ENCODE measurements at places on chromosomes 16 and 17.

DNA sequence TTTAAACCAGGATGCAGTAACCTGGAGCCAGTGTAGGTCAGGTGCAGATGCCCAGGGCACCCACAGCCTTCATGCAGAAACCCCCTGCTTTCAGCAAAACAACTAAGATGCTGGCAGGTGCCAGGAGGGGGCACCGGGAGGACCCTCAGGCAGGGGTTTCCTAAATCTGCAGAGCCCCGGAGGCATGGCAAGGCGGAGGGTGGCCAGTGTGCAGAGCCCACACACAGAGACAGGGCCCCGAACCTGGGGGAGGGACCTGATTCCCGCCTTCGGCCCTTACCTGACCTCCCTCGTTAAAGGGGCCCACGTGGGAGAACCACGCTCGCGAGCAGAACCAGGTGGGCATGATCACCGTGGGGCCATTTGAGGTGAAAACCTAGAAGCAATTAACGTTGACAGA is 114.0 kb upstream of the METRNL start:
- DNase-seq = no peak

DNA sequence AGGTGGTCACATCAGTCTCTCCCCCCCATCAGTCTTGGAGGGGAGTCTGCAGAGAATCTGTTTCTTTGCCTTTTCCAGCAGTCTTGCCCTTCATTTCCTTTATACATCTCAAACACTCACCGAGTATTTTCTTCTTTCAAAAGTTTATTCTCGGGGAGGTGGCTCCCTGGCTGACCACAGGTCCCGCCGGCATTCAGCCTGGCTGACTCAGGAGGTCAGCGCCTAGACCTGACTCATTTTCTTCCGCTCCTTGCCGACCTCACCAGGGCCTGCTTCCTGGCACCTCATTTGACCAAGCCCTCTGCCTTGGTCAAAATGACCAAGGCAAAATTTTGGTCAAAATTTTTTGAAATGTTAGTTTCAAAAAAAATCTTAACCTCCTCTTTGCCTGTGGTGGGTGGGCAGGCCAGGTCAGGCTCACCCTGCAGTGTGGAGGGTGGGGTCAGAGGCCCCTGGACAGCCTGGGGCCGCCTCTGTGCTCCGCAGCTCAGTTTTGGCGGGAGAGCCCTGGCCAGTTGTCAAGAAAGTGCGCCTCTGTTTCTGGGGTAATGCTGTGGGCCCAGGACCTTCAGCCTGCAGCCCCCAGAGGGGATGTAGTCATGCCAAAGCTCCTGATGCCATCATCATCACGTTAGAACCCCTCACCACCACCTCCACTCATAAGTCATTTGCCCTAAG is 165.6 kb downstream of the SPECC1 start:
- no peak for DNase-seq

GRCh38 chr17:60371818-60372510 is 20.0 kb downstream of the USP32 start:
- no peak for DNase-seq

GRCh38 chr16:3036726-3037315 is at the start of gene BICDL2:
Gene BICDL2, minus strand, starts transcription at chr16:3036944. Its CDS starts 1,448 bp downstream, at chr16:3035496.
- no peak for DNase-seq

DNA sequence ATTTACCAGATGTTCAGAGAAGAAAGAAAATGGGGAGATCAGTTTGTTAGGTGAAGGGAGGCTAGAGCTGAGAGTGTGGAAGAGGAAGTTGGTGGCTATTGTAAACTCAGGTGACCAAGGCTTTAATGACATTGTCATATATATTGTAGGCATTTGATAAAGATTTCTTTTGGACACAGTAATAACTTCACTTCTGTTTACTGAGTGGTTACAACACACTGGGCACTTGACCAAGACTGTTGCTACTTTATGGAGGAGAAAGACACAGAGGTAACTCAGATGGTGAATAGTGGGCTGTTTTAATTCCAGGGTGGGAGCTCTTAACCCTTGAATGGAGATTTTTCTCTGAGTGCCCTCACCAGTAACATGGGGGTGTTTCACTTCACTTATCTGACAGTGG is 46.0 kb downstream of the TNRC6A start:
- no peak for DNase-seq

GRCh38 chr16:86479419-86479818 is 30.9 kb upstream of the FOXF1 start:
- DNase-seq = no peak

DNA sequence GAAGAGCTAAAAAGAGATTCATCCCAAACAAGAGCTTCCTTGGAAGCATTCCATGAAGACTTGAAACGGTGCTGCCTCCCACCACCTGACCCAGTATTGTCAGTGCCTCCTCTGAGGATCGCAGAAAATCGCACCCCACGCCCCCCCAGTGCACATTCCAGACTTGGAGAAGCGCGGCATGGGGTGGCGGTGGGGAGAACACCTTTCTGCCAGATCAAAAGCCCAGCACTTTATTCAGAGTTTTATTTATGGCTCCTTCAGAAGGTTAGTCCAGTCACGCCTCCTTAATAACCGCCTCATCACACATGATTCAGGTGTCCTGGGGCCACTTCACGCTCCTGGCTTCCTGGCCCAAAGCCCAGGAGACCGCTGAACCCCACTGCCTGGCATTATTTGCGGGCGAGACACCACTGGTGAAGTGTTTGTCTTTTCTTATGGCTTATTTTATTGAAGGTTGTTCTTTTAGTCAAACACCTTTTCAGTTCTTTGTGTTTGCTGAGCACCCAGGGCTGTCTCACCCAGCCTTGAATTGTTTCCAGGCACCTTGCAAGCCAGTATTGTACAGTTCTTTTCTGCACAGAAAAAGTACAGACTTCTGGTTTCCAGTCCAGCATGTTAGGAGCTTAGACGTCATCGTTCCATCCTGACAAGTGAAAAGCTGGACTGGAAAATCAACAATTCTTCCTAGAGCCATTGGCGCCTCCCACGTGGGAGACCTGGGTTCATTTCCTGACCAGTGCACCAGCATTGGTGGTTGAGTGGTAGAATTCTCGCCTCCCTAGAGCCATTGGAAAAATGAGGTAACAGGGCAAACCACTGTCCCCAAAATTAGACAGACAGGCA is 79.6 kb upstream of the CACNG5 start:
- DNase-seq = no peak

DNA sequence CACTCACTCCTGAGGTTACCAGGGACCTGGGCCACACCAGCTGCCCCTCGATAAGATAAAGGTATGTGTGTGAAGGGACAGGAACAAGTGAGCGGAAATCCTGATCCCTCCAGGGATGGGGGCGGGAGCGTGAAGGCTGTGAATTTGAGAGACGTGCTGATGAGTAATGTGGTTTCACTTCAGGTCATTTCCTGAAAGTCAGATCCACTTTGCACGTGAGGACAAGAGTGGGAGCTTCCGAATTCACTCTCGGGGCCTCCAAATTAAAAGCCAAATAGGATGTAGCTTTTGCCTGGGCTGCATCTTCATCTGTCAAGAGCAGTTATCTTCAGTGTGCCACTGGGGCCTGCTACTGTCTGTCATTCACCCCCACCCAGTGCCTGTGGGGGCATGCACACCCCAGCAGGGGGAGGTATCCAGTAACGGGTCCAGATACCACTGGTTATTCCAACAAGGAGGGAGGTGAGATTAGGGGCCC is 87.4 kb upstream of the LHX1 start:
- DNase-seq = peak; percentile 27

DNA sequence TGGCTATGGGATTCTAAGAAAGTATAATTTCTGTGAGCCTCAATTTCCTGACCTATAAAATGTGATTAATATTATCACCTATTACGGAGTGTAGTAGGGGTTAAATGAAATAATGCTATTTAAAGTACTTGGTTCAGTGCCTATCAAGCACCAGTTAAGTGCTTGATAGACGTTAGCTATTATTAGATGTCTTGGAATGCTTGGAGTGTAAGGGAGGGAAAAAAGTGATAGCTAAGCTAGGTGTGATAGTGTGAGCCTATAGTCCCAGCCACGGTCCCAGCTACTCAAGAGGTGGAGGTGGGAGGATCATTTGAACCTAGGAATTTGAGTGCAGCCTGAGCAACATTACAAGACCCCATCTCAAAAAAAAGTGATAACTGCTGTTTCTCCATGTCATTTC is 7.5 kb downstream of the ORC6 start:
- DNase-seq = no peak

DNA sequence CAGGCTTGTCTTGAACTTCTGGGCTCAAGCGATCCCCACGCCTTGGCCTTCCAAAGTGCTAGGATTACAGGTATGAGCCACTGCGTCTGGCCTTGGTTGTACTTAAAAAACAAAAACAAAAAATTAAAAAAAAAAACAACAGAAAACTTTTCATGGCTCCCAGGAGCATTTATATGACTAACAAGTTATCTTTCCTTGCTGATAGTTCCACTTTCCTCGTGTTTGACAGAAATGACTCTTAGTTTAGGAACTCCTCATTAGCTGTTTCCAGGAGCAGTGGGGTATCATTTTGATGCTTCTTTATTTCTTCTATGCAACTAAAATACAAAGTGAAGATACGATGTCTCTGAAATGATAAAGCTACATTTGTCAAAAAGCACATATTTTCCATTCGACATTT is 165.4 kb downstream of the PRKCA start:
- DNase-seq = no peak

GRCh38 chr17:67559381-67559966 is 158.3 kb upstream of the NOL11 start:
- no peak for DNase-seq

DNA sequence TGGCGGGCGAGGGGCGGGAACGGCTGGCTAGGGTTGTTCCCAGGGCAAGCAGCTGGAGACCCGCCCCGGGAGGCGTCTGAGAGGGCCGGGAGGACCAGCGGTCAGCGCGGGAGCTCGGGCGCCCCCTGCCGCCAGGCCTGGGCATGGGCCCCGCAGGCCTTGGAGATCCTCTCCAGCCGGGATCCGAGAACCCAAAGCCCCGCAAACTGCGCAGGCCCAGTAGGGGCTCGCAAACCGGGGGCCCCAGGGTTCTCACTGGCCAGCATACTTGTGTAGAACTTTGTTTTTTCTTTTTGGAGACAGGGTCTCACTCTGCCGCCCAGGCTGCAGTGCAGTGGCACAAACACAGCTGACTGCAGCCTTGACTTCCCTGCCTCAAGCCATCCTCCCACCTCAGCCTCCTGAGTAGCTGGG is 20.8 kb upstream of the ZNF423 start:
- peak; percentile 81 for DNase-seq

GRCh38 chr17:71188811-71189492 is 931.9 kb upstream of the SOX9 start:
- no peak for DNase-seq

- no peak for DNase-seq
These were observed 751 bp upstream of the DOC2B start for GRCh38 chr17:182050-182751.

DNA sequence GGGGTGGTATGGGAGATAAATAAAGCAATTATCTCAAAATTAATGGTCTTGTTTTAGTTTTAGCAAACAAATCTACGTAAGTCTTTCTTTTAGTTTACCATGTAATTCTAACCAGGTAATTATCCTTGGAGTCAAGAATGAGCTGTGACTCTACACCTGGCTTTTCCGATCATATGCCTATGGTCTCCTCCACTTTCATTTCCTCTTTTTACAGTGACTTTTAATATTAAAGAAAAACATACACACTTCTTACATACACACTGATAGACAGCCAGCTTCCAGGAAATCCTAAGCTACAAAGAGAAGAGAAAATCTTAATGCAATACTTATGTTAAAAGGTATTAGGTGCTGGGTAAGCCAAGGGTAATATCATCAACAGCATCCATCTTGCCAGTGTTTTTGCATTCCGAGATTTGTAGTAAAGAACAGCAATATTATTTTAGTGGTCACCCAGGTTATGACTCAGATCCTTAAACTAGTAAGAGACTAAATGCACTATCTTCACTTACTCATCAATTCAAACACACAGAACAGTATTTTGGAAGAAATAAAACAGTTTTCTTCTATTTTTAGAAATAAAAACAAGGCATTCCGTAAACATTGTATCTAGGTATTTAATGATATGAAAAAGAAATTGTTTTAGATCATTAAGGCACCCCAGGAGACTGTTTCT is 4.4 kb upstream of the IRX5 start:
- DNase-seq = no peak

DNA sequence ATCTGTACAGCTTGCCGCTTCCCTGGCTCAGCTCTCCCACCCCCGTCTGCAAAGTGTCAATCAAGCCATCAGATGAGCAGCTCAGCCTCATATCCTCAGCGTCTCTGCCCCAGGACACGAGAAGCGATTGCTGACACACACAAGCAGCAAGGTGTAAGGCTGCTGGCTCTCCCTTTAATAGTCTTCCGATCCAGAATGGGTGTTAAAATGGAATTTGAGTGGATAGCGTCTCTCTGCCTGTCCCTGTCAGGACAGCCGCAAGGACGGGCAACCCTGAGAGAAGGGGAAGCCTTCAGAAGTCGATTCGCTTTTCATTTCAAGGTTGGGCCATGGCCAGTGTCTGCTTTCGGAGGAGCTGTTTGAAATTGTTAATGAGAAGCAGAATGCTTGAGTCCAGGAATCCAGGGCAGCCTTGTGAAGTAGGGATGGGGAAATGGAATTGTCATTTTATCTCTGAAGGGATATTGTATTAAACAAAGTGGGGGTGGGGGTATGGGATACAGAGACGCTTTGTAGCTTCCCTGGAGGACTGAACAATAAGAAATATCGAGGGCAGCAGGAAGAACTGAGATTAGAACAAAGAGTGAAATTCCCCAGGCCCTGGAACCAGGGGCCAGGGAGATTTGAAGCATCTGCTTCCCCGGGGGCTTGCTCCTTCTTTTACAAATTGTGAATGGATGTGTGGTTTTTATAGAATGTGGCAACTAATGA is 4.7 kb upstream of the PIPOX start:
- DNase-seq = no peak

DNA sequence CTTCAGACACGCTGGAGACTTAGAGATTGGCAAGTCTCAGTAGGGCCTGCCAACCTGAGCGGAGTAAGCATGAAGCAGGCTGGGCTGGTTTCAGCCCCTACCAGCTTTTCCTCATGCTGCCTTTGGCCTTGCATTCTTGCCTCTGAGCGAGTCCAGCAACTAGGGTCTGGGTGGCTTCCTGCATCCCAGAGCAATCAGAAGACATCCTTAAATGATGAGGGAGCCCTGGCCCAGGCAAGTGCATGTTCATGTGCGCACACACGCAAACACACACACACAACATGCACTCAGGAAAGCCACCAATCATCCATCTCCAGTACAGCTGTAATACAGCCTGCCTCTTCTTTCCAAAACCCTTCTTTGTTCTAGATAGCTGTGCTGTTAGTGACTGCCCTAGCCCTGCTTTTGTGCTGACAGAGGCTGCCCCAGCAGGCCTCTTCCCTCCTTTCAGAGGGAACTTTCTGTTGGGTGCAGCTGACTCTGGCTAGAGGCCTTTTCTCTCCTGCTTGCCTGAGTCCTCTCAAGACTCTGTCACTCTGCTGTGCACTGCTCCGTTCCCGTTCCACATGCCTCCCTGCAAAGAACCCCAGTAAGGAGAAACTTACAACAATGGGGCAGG is 30.7 kb upstream of the TBX2 start:
- no peak for DNase-seq

GRCh38 chr17:73469311-73469710 is 157.5 kb upstream of the CDC42EP4 start:
- no peak for DNase-seq

All from GM19239 (cell line).